ENCODE measurements at places on chromosomes 5 and 9.

DNA sequence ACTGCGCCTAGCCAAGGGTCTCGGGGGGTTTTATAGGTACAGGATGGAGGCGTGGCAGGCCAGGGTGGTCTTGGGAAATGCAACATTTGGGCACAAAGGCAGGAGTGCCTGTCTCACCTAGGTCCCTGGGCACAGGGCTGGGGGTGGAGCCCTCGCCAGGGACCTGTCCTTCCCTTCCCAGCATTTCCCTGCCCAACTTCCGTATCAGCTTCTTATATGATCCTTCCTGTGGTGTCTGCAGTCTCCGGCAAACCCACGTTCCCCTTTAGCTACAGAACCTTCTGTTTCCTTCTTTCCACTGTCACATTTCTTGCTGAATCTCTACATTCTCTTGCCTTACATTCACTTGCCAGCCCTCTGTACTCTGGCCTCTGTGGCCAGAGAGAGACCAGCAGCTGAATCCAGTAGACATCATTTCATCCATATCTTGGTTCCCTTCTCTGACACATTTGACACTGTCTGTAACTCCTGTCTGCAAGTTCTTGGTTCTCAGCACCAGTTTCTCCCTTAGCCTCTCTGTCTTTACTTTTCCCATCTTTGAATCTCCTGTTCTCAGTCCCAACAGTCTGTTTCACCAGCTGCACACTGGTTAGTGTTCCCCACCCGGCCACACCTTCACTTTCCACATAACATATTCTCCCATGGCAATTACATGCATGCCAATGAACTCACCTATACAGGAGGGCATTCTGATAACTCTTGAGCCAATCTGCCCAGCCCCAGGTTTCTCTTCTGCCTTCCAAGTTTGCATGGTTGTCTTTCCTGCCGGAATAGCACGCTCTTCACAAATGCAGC lies 134.7 kb upstream of the ZNF608 start:
- no peak for DNase-seq

DNA sequence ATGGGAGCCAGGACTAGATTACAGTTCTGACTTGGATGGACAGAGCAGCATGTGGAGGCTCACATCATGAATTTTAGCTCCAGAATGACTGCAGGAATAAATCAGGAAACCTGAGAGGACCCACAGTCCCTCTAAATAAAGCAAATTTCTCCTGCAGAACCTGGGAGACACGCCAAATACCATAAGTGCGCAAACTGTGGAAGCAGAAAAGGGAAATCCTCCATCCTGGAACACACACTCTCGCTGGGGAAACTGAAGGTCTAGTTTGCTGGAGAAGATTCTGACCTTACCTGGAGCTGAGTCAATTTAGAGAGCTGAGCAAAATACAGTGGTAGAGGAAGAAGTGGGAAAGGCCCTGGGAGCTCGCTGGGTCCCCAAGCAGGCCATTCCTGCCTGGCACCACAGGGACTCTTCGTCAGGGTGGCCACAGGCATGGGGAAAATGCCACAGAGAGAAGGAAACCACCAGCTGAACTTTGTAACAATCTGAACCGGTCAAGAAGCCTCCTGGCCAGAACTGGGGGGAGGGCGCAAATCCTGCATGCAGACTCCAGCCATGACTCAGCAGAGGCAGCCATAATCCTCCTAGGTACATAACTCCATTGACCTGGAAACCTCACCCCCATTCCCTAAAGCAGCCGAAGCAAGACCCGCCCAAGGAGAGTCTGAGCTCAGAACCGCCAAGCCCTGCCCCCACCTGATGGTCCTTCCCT lies 390.9 kb downstream of the LRRC70 start:
- DNase-seq, result no peak

GRCh38 chr9:94967482-94967881 lies 241.0 kb downstream of the AOPEP start:
- peak; percentile 32 for DNase-seq

GRCh38 chr9:133737071-133737773 lies 930 bp downstream of the SARDH start:
- no peak for DNase-seq

- DNase-seq, result peak; percentile 80
Measured at GRCh38 chr5:139658928-139659667, 10.9 kb downstream of the CXXC5 start.

DNA sequence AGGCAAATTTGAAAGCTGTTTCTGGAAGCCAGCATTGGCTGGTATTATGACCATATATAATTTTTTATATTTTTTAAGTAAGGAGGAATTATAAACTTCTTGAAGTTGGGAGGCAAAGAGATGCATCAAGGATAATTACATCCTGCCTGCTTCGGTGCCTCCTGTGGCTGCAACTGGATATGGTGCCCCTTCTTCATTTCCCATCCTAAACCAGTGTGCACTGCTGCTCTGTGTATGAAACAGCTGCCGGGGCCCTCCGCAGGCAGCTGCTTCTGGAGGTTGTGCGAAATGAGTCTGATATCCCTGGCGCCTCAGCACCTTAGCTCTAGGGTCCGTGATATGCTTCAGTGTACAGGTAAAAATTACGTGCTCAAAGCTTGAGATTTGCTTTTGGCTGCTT lies 304.2 kb downstream of the ENC1 start:
- DNase-seq, result peak; percentile 79

DNA sequence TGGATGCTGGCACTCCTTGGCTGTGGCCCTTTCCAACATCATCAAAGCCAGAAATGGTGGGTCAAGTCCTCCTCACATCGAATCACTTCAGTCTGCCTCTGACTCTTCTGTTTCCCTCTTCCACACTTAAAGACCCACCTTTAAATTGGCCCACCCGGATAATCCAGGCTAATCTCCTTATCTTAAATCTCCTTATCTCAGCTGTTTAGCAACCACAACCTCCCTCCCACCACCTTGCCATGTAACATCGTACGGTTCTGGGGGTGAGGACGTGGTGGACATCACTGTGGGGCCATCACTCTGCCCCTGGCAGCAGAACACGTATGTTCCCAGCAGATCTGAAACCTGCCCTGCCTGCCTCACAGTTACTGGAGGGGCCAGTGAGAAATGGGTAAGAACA lies 11.5 kb downstream of the IGFBPL1 start:
- DNase-seq, result no peak

- no peak for DNase-seq
Measured at GRCh38 chr9:33129251-33129885, 37.8 kb downstream of the B4GALT1 start.

DNA sequence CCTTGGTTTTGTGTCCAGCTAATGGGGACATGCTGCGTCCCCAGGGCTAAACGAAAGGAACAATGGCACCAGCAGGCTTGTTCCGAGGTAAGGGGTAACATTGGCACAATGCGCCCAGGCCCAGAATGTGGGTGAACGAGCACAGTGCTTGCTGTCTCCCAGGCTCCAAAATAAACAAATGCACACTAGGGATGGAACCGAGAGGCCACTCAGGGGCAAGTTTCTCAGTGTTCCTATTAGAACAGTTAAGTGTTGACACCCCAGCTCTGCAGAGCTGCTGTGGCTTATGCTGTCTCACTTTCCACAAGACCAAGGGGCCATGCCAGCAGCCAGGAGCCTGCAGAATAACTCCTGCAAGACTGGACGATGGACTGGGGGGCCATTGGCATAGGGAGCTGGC lies 492.4 kb downstream of the GADD45G start:
- DNase-seq, result peak; percentile 30

DNA sequence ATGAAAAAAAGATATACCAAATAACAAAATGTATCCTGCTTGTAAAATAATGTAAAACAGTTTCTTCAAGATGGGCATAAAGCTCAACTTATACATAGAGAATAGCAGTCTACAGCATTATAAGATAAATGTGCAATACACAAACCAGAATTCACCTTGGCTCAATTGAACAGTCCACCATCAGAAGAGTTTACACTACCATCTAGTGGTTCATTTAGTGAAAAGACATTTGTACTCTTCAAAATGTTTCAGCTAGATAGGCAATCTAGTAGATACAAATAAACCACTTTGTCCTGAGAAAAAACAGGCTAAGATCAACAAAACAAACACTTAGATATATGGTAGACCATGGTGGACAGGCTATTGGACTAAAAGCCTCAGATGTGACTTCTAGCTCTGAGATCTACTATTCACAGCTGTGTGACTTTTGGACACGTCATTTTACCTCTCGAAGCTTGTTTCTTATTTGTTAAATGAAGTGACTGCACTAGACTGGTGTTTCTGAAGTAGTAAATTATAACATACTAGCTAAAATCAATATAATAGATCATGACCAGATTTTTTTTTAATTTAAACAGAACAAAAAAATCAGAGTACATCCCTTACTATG lies 22.1 kb upstream of the TPD52L3 start:
- peak; percentile 54 for DNase-seq

DNA sequence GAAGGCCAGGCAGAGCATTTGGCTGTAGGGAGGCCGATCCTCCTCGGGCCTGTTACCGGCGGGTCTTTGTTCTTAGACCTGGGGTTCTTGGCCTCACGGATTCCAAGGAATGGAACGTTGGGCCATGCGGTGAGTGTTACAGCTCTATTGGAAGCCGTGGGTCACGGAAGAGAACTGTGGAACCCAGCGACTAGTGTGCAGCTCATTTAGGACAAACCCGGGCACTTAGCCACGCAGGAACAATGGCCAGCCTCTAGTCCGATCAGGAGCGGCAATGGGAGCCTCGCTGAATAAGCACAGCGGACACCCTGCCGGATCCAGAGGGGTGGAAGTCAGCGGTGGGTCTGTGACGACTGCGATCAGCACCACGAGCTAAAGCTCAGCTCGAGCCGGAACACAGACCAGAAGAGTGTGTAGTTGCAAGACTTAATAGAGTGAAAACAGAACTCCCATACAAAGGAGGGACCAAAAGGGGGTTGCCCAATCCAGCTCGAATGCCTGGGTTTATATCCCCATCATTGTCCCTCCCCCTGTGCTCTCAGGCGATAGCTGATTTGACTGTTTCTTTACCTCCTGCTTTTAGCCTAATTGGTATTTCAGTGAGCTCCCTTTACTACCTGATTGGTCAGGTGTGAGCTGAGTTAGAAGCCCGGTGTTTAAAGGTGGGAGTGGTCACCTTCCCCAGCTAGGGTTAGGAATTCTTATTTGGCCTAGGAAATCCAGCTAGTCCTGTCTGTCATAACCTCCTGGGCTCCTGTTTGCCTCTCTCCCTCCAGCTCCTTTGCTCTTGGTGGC lies 53.7 kb upstream of the RPL26L1 start:
- no peak for DNase-seq

DNA sequence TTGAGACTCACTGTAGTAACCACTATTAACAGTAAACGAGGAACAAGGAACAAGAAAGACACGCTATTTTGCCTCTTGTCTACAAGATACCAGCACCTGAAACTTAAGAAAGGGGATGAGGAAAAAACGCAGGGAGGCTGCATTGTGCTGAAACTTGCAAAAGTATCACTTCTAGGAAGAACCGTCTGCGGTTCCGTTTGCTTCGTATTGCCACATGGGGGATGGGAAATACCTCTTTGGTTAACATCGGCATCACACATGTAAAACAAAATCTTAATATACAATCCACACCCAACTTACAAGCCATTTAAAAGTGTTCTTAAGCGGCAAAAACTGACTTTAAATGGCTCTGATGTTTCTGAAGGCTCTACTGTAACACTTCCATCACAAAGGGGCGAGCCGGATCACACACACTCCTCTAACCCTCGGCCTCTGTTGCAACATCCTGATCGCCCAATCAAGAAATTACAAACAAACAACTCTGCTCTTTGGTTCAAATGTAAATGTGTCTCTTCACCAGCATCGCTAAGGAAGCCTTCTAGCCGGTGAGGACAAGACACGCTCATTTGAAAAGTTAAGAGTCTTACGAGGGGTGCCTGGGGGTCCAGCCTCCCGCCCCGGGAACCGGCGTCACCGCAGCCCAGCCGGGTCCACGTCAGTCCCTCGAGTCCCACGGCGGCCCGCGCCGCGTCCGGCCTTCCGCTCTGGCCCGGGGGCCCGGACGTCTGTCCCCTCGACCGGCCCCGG lies 621 bp downstream of the SEC16A start:
- DNase-seq, result peak; percentile 69

GRCh38 chr5:16178745-16179372 lies 732 bp downstream of the MARCHF11 start:
- DNase-seq, result peak; percentile 80

DNA sequence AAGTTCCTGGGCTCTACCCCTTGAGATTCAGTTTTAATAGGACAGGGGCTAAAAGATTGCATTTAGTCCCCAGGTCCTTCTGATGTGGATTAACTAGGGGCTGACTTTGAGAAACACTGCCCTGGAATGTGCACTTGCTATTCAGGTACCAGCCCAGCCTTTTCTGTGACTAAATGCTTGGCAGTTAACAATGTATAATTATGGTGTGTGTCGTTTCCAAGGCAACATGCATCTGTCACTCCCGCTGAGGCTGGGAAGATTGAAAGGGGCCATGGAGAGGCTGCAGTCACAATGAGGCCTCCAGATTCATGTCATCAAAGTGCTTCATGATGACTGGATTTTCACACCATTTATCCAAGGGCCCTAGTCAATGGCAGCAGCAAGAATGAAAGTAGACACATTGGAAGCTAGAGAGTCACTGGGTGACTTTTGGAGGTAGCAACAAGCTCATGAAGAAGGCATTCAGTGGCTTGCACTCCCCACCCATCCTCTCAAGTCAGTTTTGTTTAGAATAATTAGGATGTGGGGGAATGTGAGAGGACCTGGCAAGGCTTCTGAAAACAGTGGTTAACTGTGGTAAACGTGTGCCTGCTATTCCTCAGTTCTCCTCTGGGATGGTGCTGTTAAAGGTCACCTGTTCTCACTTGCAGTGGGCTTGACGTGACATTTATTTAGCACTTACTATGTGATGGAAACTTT lies 28.3 kb downstream of the RAI14 start:
- DNase-seq, result peak; percentile 97

- DNase-seq, result no peak
Measured at GRCh38 chr5:128470663-128471062, 67.4 kb downstream of the FBN2 start.

GRCh38 chr9:127578952-127579853 lies 32.9 kb upstream of the STXBP1 start:
- peak; percentile 98 for DNase-seq

DNA sequence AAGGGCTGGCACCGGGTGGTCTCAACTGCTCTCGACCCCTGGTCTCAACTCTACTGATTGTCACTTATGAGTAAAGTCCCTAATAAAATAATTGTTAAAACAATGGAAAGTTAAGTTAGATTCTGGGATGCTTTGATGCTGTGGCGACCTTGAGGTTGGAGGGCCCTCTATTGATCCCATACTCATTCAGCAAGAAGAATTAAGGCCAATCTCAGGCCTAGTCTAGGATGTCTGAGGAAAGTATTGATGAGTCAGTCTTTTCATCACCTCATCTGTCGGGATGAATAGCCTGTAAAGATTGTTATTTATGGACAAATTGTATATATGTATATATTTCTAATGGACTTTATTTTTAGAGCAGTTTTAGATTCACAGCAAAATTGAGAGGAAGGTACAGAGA lies 50.8 kb downstream of the WDR36 start:
- no peak for DNase-seq

GRCh38 chr5:112109331-112110007 lies 309.6 kb downstream of the EPB41L4A start:
- peak; percentile 50 for DNase-seq

DNA sequence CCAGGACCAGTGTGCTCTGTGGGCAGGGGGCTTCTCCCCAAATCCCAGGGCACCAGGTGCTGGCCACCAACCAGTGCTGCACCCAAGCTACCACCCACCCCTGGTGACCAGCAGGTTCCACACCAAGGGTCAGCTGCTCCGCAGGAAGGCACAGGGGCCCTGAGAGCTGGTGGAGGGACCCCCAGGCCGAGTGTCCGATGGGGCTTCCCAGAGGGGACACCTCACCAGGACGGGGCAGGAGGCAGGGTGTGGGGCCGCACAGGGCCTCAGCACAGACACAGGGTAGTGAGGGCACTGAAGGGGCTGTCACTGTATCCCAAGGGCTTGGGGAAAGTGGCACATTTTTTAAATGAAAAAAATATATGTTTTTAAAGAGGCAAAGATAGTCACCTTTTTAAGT lies 18.1 kb downstream of the LCN9 start:
- DNase-seq, result no peak

- no peak for DNase-seq
Measured at GRCh38 chr5:159668556-159668955, 247.7 kb upstream of the ADRA1B start.
